ENCODE measurements at places on chromosomes 16 and 17.

DNA sequence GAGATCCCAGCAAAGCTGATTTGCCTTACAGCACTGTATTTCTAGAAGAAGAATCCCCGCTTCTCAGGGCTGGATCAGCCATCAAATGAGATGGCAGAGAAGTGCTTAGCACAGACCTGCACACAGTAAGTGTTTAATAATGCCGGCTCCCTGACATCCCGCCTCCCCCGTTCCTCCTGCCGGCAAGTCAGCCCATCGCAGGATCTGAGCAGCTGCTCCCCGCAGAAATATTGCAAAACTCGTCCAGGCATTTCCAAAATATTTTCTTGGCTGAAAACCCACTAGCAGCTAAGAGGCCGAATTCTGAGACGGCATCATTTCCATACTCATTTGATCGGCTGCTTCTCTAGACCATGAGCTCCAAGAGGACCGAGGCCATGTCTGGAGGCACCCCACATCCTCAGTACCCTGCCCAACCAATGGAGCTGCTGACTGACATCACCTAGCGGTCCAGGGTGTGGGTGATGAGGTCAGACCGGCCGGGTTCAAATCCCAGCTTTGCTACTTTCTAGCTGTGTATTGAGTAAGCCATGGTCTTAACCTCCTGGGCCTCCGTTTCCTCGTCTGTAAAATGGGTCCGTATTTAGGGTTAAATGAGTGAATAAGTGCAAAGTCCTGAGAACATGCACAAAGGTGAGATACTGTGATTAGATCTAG lies 251.5 kb downstream of the KATNIP start:
- no peak for DNase-seq

DNA sequence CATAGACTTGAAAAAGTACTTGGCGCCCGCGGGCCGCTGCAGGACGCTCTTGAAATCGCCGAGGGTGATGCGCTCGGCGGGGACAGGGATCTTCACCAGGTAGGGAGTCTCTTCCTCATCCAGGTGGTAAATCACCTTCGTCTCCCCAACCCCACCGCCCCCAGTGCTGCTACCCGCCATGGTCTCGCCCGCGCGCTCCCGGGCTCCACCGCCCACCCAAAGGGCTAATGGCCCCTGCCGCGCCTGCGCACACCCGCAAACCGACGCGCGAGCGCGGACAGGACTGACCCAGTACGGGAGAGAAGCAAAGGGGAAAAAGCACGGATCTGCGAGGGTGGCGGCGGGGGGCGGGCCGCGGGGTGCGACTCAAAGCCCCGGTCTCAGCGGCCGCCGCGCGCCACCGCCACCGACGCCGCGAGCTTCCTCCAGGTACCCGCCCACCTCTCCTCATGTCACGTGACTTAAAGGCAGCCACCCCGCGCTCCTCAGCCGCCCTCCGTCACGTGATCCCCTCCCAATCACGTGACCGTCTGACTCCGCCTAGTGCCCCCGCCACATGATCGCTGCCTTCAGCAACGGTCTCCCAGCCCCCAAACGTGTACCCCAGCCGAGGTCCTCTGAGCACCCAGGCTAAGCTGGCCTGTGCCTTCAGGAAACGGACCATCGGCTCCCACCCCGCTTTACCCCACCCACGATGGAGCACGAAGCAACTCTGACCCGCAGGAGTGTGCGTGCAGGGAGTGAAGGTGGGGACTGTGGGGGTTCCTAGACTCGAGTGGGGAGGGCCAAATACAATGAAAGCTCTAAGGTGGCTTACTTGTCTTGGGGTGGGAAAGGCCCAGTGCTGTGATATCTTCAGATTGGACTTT lies at the start of gene DVL2:
TSS of gene DVL2 (minus strand) at position 435 of the 869 bp plus-strand sequence. CDS start at position 180, 255 bp downstream.
- peak; percentile 86 for DNase-seq

GRCh38 chr16:17470182-17470907 lies 415 bp downstream of the XYLT1 start:
- DNase-seq, result no peak

- DNase-seq, result no peak
These were observed 5.9 kb downstream of the SLC38A7 start for GRCh38 chr16:58678716-58679115.

GRCh38 chr17:17557796-17558195 lies 33.7 kb downstream of the PEMT start:
- DNase-seq, result no peak

GRCh38 chr16:69553332-69553731 lies 12.4 kb upstream of the NFAT5 start:
- no peak for DNase-seq

DNA sequence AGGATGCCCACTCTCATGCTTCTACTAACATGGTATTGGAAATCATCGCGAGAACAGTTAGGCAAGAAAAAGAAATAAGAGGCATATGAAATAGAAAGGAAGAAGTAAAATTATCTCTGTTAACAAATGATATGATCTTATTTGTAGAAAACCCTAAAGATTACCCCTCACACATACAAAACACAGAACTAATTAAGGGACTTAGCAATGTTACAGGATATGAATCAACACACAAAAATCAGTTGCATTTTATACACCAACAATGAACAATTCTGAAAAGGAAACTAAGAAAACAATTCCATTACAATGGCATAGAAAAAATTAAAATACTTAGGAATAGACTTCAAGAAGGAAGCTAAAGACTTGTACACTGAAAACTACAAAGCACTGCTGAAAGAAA lies 2.7 kb upstream of the CAPNS2 start:
- no peak for DNase-seq

GRCh38 chr17:40019140-40019991 lies 4.1 kb downstream of the CSF3 start:
- no peak for DNase-seq

DNA sequence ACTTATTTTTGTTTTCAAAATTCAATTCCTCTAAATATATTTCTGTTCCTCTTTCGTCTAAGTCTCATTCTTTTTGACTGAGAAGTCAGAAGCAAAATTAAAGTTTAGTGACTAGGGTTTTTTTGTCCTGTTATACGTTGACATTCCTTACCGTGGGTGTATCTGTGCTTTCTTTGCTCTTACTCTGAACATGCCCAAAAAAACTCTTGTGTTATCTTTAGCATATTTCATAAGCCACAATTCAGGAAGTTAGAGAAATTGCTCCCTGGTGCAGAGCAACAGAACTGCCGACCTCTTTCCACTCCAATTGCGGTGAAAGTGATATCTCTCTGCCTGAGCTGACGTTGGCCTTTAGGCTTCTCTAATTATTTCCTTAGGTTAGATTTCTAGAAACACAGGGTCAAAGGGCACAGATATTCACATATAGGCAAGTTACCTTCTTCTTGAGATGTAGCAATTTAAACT lies 65.7 kb downstream of the CENPV start:
- peak; percentile 43 for DNase-seq

- no peak for DNase-seq
These were observed 44.9 kb upstream of the PABPN1L start for GRCh38 chr16:88911136-88911945.

DNA sequence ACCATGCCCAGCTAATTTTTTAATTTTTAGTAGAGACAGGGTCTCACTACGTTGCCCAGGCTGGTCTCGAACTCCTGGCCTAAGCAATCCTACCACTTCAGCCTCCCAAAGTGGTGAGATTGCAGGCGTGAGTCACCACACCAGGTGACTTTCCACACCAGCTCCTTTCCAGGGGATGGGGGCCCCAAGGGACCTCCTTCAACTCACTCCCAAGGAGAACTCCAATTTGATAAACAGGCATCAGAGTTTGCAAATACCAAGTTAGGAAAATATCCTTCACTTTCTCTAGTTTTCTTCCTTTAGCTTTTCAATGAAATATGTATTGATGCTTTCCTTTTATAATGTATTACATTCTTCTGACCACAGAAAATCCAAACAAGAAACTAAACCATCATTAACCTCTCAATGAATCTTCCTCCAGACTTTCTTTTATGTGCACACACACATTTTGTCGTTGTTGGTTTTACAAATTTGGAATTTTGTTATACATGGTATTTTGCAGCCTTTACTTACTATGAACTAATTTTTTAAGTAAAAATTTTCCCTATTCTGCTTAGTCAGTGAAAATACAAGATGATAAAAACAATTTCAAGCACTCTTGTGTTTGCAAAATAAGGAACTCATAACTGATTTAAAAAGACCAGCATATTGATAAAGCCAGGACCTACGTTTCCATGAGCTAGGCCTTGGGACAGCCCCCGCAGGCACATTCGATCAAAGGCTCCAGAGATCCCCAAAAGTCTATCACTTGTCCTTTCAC lies 32.0 kb downstream of the GAS7 start:
- DNase-seq, result no peak

- no peak for DNase-seq
These were observed 157.1 kb downstream of the KATNIP start for GRCh38 chr16:27706866-27707685.

- DNase-seq, result no peak
These were observed 347.5 kb upstream of the TNRC6C start for GRCh38 chr17:77610972-77611521.
